Germinal center (tissue), 1 donor: ENCODE measurements at places on chromosomes 7 and 10.

DNA sequence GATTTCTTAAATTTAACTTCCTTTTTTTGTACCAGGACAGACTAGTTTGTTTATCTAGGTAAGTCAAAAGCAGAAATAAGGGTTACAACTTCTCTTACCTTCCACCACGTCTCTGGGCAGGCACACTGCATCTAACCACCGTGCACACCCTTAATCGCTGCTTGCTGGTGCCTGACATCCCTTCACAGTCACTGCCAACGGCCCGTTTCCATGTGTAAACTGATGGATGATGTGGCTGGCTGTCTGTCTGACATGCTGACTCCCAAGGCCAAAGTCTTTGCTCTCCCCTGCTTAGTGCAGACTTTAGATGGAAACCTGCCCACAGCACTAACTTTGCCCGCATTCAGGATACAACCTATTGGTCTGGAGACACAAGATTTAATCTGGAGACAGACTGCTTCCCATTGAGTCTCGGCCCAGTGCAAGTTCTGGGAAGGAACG lies 1.1 kb downstream of the TMEM273 start:
- no peak for DNase-seq

- DNase-seq, result no peak
These were observed 17.5 kb downstream of the SUN1 start for GRCh38 chr7:849781-850180.

DNA sequence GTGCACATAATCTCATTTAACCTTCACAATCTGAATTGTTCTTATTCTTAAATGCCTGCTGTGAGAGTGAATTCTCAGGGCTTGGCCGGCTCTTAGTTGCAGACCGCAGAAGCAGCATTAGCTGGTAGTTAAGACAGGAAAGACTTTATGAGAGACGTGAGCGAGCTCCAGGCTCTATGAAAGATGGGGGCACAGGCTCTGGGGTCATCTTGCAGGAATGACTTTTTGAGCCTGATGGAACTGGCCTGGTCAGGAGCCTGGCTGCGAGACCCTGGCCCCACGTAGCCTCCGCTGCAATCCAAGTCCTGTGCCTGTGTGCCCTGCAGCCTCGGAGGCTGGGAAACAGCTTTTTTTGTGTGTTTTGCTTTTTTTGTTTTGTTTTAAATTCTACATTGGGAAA lies 958.8 kb upstream of the ZNF722 start:
- DNase-seq, result no peak

- no peak for DNase-seq
These were observed 1109.3 kb upstream of the LRRTM3 start for GRCh38 chr10:65816536-65816935.

DNA sequence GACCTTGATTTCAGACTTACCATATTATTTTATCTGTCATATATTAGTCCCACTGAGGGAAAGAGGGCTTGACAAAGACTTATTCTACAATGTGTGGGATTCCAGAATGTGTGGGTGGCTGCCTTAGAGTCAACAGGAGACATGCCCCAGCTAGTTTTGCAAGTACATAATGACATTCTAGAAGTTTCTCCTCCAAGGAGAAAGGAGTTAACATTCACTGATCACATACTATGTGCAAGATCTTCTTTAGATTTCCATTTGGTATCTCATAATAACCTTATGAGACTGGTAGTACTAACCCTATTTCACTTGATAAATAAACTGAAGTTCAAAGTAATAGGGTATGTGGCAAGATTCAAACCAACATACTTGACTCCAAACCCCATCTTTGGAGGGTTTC lies 25.2 kb downstream of the IRF5 start:
- no peak for DNase-seq

- DNase-seq, result no peak
These were observed 54.8 kb downstream of the GPR141 start for GRCh38 chr7:37738321-37738720.

- DNase-seq, result no peak
These were observed 71.5 kb downstream of the GPR85 start for GRCh38 chr7:113015034-113015645.
